ENCODE measurements at places on chromosomes 6 and 20.
A peak's percentile ranks its signal among the peaks of the same experiment; 100 is the strongest.

DNA sequence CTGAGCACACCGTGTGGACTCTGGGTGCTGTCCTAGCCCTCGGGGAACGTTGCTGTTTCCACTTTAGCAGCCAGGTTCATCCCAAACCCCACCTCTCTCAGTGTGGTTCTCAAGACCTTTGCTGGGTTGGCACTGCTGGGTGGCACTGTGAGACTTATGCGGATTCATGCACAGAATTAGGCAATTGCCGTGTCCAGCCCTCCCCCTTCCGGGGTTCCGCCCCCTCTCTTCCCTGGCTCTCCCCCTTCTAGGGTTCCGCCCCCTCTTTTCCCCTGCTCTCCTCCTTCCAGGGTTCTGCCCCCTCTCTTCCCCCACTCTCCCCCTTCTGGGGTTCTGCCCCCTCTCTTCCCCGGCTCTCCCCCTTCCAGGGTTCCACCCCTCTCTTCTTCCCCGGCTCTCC is 39.8 kb upstream of the SLCO4A1 start:
- no peak for DNase-seq

- DNase-seq = no peak
Observed at GRCh38 chr6:134676307-134677281, 273.3 kb downstream of the ALDH8A1 start.

GRCh38 chr20:60201198-60201835 is 243.1 kb downstream of the CDH26 start:
- no peak for DNase-seq

DNA sequence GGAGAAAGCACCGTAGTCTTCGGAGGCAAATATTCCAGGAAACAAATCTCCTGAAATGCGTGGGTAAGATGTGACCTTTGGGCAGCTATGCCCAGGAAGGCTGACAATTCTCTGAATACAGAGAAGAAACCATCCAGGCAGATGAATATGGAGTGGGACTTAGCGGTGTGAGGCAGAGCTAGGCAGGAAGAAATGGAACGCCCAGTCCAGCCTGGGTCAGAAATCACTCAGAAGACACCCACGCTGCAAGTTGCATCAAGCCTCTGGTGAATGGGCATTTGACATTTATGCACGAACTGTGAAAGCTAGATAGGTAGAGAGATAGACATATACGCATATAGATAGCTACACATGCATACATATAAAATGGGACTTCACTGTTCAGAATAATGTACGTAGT is 498.5 kb downstream of the QKI start:
- DNase-seq = no peak

- no peak for DNase-seq
Observed at GRCh38 chr6:153898360-153899059, 140.5 kb upstream of the OPRM1 start.

- no peak for DNase-seq
Observed at GRCh38 chr20:50292591-50293283, 102.1 kb downstream of the CEBPB start.

GRCh38 chr20:24018796-24019195 is 30.2 kb upstream of the GGTLC1 start:
- no peak for DNase-seq

- no peak for DNase-seq
Observed at GRCh38 chr20:5393218-5393870, 76.6 kb upstream of the PROKR2 start.

- DNase-seq = no peak
Observed at GRCh38 chr6:42820512-42821340, 38.9 kb downstream of the BICRAL start.

DNA sequence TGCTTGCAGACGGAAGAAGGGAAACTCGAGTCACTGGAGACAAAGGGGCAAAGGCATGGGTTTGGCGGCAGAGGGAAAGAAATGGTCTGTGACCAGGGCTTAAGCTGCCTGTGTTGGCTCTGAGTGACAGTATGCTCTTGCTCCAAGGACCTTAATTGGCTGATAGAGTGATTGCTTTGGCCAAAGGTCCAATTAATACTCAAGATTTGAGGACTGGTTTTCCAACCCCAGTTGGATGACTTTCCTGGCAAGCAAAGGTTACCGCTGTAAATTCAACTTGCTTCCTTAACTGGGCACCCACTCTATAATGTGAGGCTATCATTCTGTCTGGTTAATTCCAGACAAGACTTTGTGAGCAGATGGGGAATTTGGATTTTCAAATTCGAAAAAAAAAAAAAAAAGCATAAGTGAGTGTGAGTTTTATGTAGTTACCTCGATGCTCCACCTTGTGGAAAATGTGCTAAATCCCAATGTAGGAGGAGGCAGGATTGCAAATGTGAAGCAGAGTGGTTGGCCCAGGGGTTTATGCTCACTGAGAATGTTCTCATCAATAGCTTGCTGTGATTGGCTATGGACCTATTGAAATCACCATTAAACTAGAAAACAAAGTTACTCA is 150.7 kb upstream of the GMDS start:
- DNase-seq = no peak

GRCh38 chr6:107977283-107977682 is 19.3 kb upstream of the SEC63 start:
- no peak for DNase-seq

DNA sequence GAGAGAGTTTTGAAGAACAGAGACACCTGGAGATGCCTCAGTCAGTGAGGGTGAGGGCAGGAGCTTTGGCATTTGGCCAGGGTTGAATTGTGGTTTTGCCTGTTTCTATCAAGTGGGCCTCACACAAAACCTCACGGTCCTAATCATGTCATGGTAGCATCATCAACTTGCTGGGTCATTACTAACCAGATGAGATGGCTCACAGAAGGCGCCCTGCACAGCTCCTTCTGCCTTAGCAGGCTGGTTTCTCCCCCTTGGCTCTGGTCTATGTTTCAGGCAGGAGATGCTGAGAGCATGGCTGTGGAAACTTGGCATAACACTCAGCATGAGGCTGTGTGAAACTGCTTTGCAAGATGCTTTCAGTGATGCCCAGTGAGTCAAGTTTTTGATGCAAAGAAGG is 99.3 kb downstream of the LRRC1 start:
- no peak for DNase-seq

GRCh38 chr6:149861603-149862423 is 2.3 kb downstream of the LRP11 start:
- no peak for DNase-seq

- DNase-seq = no peak
Observed at GRCh38 chr6:41638935-41639808, 904 bp downstream of the MDFI start.

GRCh38 chr6:133466680-133467079 is 225.5 kb downstream of the EYA4 start:
- no peak for DNase-seq

DNA sequence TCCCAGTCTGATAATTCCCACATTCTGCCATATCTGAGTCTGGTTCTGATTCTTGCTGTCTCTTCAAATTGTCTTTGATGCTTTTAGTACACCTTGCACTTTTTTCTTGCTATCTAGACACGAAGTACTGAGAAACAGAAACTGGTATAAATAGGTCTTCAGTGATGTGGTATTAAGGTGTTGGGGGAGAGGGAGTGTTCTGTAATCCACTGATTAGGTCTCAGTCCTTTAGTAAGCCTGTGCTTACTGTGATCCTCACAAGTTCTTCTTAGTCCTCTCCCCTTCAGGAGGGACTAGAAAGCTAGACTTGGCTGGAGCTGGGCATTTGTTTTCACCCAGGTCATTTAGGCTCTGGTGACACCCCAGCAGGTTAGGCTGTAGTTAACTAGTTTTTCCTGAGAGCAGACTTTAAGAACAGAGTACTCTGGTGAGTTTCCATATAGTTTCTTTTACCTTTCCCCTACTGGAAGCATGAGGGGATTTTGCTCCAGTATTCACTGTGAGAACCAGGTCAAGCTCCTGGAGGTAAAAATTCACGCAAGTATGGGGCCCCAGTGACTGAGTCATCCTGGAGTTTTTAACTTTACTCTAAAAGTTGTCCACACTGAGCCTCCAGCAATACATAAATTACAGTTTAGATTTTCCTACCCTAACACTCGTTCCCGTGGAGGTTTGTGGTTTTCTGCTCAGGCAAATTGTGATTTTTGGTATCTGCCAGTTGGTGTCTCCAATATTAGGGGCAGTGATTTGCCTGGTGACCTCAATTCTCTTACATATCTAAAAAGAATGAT is 154.6 kb downstream of the CDKAL1 start:
- no peak for DNase-seq

- DNase-seq = no peak
Observed at GRCh38 chr20:51456511-51457509, 85.7 kb downstream of the NFATC2 start.

DNA sequence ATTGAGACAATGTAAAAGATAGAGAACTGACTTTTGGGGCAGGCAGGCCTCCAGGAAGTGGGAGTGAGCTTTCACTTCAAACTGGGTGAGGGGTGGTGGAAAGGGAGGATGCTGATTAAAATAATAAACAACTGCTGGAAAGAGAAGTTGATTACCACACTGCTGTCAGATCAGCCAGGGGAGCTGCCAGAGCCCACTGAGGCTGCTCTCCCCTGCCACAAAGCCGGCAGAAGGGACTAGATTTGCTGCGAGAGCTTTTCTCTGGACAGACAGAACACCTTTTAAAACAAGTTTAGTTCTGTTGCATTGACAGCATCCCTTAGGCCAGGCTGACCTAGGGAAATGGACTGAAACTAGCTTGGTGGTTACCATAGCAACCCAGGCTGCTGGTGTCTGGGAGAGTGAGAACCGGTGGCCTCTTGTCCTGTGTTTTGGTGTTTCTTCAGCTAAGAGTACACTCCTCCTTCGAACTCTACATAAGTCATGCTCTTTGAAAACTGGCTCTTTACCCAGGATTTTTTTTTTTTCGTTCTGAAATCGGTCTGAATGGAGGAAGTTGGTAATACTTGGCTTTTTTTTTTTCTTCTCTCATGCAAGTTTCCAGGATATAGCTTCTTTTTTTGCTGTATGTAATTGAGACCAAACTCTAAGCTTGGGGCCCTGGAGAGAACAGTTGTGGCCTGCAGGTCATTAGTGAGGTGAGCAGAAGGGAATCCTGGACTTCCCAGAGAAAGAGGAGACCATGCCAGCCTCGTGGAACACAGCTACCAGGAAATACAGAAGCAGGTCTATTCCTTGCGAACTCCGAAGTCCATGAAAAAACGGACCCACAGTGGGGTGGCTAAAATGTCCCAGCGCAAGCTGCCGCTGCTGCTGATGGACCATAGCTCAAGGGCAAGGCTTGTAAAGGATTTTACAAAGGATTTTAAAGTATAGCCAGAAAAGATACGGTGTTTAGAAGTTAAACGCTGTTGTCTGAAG is 374.4 kb downstream of the UTRN start:
- no peak for DNase-seq

GRCh38 chr20:49422161-49422560 is 60.3 kb downstream of the KCNB1 start:
- no peak for DNase-seq

DNA sequence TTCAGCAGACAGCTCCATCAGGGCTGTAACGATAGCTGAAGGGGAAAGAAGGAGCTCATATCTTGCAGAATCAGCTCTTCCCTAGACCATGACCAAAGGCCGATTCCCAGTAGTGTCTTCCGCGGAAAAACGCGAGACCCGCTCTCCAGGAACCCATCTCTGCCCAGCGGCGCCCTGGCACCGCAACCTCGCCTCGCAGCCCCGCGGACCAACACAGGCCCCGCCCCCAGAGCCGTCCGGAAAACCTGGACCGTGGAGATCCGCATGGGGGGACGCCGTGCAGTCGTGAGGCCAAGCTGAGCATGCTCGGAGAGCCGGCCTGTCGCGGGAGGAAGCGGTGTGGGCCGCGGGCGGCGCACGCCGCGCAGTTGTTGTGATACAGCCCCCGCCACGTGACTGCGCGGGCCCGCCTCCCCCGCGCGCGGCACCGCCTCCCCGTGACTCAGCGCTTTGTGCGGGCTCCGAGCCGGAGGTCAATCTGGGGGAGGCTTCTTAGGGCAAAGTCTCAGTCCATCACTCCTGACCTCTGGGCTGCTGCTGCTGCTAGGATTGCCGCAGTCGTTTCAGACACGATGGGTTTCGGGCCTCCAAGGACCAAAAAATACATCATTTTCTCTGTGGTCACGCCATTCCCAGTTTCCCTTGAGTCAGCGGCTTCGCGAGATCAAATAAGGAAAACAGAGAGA is 3.1 kb upstream of the GCLC start:
- peak; percentile 82 for DNase-seq

DNA sequence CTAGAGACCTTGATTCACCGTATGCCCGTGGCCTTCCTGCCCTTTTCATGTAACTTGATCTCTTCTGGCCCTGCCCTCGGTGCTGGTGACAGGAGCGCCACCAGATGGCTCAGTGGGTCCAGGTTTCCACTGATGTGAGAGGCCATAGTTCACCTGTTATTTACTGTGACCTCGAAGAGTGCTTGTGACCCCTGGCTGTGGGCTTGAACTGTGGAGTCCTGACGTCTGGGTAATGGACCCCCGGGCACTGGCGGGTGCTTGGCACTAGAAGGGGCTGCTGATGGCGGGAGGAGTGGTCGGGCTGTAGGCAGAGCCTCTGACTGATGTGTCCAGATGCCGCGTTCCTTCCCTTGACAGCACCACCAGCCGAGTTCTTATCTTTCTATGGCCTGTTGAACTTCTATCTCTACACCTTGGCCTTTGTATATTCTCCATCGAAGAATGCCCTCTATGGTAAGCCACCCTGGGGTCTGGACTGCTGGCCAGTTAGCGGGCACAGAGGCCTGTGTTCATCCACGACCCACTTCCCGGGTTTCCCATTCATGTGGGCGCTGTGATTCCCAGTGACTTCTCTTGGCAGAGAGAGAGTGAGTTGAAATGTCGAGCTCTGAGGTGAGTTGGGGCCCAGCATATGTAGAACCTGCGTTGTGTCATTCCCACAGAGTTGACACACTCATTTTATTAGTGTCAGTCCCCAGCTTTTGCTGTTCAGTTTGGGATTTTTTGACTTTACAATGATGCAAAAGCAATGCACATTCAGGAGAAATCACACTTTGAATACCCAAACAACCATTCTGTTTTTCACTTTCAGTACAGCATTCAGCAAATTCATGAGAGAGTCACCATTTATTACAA is 14.9 kb downstream of the DYNLT1 start:
- DNase-seq = no peak

DNA sequence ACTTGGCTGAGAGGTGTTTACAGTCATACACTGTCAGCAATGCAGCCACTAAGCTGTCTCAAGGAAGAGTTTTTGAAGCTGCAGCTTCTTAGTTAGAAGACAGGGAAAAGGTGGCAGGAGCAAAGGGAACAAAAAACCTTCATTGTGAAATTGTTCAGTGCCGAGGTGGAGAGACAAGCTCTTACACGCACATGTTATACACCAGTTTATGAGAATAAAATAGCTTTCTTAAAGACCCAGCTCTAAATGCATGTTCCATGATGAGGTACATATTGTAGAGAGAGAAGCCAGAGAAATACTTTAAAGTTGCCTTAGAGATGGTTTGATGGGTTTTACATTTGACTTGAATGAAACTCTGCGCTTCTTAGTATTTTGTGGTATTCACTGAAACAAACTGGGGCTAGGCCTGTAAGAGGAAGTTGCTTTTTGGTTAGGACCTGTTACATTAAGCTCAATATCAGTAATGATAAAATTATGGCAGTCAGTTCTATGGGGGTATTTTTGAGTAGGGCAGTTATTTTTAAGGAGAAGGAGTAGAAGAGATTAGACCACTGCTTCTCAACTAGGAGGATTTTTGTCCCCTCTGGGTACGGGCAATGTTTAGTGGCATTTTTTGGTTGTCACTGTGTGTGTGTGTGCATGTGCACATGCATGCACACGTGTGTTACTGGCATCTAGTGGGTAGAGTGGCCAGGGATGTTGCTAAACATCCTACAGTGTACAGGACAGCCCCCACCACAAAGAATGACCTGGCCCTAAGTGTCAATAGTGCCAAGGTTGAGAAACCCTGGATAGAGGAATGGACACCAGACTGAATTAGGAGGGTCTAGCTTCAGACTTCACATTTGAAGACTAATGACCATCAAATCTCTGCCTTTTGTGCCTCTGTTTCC is 9.8 kb downstream of the NEDD9 start:
- DNase-seq = no peak

Data from stimulated activated CD4-positive, alpha-beta T cell treated with anti-CD3 and anti-CD28 coated beads, Interleukin-1b, Interleukin-23, amount 100 ng/mL, for 1 hour (primary cell).